Esophagus muscularis mucosa (tissue), 4 donors: ENCODE measurements at places on chromosomes 7 and 10.

GRCh38 chr7:92437956-92438491 is 9.3 kb upstream of the GATAD1 start:
- DNase-seq = no peak

DNA sequence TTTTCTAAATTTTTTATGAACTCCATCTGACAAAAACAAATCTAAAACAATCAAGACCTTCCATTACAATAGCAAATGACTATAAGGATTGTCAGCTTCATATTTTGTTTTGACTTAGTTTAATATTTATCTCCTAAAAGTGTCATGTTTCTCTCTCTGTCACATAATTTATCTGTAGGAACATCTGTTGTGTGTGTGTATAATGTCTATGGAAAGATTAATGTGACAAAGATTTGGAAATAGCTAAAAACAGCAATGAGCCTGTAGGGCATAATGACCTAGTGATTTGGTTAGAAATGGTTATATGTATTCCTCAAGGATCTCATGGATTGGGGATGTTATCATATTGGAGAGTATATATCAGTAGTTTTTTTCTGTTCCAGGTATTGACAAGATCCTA is 69.6 kb upstream of the MDFIC start:
- no peak for DNase-seq

GRCh38 chr10:94092848-94093247 is 99.1 kb downstream of the PLCE1 start:
- DNase-seq = peak; percentile 12

DNA sequence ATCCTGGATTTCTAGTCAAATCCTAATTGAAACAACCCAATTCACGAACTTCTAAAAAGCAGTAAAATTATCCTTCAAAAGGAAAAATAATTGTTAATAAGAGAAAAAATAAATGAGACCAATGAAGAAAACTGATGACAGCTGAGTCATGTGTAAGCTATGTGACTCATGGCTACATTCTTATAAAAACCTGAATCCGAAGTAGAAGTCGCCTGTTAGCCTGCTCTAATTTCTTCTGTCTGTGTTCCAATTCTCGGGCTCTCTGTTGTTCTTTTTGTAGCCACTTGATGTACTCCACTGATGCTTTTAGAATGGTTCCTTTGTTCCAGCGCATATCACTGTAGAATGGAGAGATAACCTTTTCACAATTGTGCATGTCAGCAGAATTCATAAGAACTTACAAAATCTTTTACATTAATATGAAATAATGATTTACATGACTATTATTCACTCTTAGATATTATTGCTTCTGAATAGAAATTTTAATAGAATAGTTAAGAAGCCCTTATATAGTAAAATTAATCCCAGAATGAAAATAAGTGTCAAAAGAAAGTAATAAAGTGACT is 88.8 kb downstream of the TFEC start:
- no peak for DNase-seq

DNA sequence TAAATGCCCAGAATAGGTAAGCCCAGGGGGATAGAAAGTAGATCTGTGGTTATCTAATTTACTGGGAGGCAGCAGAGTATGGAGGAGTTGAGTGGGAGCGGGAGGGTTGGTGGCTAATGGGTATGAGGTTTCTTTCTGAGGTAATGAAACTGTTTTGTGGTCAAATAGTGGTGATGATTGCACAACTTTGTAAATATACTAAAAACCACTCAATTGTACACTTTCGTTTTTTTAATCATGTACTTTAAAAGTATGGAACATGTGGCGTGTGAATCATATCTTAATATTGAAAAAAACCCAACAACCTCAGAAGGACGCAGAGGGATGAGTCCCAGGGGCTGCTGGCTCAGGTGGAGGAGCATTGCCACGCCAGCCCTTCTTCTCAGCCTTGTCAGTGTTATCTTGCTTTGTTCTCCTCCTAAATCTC is 118.1 kb downstream of the WDR11 start:
- DNase-seq = no peak

DNA sequence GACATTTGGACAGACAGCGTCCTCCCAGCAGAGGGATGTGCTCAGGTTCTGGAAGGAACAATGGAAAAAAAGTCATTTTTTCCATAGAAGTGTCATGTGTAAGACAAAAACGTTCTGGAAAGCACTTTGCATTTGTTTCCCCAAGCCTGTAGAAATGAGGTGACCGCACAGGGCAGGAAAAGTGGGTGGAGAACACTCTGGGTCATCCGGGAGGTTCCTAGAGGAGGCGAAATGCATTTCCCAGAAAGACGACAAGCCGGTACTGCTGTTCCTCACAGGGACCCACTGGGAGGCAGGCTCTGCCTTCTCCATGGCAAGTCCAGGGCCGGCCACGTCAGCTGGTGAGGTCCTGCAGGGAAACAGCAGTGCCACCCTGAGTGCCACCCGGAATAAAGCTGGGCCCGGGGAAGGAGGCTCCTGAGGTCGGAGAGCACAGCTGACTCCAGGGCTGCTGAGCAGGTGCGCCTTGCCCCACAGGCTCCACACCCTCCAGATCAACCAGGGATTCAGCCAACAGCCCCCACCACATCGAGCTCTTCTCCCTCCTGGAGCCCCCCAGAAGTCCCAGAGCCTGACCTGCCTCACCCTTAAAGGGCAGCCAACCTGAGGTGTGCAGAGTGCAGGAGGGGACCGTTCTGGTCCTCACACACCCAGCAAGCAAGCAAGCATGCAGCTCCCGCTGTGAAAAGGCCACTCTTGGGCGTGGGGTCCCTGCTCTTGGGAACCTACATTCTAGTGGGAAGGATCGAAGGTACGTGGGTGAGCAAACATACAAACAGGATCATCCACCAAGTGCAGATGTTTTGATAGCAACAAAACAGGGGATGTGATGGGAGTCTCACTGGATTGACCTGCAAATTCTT is 28.8 kb upstream of the INPP5A start:
- no peak for DNase-seq

DNA sequence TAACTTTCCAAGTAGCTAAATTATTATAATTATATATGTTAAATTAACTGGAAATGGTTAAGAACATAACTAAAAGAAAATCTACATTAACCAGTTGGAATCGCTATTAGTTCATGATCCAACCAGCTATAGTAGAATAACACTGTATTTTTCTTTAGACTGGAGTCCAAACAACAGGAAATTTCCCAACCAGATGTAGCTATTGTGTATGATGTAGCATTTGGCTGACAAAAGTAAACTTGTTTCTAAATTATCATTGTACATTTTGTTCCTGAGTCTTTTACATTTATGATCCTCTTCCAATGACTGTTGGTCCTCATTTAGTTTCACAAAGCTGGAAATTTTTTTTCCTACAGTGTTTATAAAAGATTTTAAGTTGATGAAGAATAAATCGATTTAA is 62.1 kb downstream of the PAPSS2 start:
- DNase-seq = no peak

DNA sequence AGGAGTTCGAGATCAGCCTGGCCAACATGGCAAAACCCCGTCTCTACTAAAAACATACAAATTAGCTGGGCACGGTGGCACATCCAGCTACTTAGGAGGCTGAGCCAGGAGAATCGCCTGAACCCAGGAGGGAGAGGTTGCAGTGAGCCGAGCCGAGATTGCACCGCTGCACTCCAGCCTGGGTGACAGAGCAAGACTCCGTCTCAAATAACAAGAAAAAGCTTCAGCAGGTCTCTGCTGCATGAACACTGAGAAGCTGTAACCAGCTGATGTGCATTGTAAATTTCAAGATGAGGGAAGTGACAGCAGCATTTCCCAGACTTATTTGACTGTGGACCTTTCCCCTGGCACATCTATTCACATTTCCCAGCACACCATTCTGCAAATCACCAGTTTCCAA is 222.0 kb downstream of the CALN1 start:
- peak; percentile 53 for DNase-seq

GRCh38 chr10:122492999-122493481 is 31.7 kb downstream of the HTRA1 start:
- no peak for DNase-seq

DNA sequence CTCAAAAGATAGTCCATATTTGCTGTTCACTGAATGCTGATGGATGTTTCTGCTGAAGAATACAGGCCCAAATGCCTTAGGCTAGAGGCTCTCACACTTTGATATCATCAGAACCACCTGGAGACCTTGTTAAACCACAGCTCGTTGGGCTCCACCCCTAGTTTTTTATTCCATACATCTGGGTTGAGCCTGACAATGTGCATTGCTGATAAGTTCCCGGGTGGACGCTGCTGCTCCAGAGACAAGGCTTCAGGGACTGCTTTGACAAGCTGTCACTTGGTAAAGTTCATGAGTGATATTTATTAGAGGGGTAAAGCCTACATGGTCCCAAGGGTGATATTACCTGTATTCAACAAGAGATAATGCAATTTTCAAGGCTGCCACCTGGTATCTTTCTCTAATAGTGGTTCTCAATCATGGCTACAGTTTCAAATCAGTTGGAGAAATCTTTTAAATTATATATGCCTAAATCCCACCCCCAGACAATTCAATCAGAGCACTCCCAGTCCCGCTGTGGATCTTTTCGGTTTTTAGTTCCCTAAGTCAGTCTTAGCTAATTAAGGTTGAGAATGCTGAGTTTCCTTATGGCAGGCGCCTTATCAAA is 107.1 kb upstream of the GSDME start:
- no peak for DNase-seq

DNA sequence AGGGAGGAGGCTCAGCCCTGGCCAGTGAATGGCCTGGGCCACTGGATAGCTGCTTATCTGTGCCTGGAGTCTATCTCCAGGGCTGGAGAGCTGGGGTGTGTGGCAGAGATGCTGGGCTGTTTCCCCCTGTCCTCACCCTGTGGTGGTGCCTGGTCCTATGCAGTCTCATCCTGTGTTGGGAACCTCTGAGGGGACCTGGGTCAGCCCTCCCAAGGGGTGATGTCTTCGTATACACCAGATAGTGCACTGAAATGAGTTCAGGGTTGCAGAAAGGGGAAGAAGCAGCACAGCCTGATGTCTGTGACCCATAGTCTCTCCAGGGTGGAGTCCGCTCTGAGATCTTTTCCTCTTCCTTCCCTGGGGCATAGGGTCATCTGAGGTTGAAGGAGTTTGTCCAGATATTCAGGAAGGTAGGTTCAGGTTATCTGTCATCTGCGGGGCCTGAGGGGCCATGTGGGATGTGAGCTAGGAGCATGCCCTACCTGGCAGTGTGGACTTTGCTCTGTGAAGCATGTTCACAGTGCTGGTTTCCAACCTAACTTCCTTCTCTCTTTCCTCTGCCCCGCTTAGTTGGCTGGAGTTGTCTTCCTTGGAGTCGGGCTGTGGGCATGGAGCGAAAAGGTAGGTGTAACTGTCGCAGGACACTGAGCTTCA is 33.4 kb upstream of the SH2D4B start:
- DNase-seq = no peak

- no peak for DNase-seq
Observed at GRCh38 chr10:52030051-52030790, 283.9 kb upstream of the DKK1 start.

GRCh38 chr10:125520968-125521367 is 162.0 kb downstream of the TEX36 start:
- no peak for DNase-seq

GRCh38 chr10:124674768-124675222 is 69.4 kb downstream of the FAM53B start:
- no peak for DNase-seq

DNA sequence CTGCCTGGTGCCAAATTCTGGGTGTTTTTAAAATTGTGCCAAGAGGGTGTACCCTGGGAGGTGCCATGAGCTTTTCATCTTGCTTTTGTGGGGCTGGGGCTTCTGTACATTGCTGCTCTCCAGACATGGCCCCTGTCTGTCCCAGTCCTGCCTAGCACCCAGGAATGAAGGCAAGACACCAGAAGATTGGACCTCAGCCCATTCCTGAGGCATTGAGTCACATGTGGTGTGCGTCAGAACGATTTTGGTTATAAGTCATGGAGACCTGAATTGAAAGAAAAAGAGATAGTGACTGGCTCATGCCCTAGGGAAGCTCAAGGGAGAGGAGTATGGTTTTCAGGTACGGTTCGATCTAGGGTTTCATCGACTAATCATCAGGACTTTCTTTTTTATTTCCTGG is 493.2 kb downstream of the TYW1 start:
- no peak for DNase-seq

GRCh38 chr10:131832056-131832685 is 68.6 kb upstream of the PPP2R2D start:
- no peak for DNase-seq
